ENCODE measurements at places on chromosomes 11 and 22.

DNA sequence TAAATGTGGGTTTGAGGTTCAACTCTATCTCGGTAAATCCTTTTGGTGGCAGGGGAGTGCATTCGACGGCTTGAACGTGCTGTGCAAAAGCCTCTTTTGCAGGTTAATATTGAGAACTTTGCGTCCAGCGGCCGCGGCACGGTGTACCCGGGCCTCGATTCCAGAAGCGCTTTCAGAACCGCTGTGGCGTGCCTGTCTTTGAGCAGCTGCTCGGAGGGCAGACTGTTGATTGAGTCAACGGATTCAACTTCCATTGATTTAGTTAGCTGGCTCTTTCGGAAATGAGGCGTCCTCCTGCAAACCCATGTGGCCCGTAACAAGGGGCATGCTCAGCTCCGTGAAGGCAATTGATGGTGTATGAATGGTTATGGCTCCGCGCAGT, 1247.8 kb downstream of the BRD1 start:
- DNase-seq, result no peak

- no peak for DNase-seq
These were observed 9.7 kb upstream of the SLCO2B1 start for GRCh38 chr11:75141166-75141565.

GRCh38 chr11:107564877-107565218, 687 bp downstream of the ALKBH8 start:
- DNase-seq, result no peak

- DNase-seq, result no peak
These were observed at the start of gene ANGPTL5 for GRCh38 chr11:101916422-101916821. ANGPTL5 (minus strand) TSS chr11:101916522; CDS start chr11:101907909, 8,613 bp downstream.

DNA sequence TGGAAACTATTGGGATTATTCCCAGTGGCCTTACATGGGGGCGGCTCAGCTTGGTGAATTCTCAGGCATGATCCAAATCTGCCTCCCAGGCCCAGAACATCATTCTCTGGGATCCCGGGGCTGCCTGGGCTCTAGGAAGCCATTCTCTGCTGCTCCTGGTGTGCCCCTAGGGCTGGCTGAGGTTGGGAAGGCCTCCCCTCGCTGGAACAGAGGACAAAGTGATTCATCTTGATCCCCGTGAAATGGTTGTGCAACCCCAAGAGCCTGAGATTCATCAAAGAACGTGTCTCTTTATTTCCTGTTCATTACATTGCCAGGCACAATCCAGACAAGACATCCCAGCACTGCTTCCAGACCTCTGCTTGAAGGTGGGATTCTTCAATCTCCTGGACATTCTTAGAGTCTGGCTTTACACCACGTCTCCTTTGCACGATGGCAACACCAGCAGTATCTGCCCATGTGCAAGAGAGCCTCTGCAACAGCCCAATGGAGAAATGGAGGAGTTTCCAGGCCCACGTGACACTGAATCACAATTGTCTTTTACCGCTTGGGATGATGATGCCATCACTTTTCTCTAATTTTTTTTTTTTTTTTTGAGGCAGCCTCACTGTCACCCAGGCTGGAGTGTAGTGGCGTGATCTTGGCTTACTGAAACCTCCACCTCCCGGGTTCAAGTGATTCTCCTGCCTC, 52.3 kb downstream of the TST start:
- no peak for DNase-seq

DNA sequence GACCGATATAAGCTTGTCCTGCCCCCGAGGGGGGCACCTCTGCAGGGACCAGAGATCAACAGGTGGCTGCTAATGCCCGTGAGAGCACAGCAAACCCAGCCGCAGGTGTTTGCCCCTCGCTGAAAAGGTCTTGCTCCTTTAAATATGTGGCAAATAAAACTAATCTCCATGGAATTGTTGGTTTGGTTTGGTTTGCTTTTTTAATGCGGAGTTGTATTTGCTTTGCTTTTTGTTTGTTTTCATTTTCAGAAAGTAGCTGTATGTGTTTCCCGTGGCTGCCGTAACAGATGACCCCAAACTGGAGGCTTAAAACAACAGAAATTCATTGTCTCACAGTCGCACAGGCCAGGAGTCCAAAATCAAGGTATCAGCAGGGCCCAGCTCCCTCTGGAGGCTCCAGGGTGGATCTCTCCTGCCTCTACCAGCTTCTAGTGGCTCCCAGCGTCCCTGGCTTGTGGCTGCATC, 93.0 kb downstream of the CELSR1 start:
- no peak for DNase-seq

- DNase-seq, result no peak
These were observed 75.4 kb downstream of the GAB4 start for GRCh38 chr22:16932577-16932976.

- no peak for DNase-seq
These were observed 4.1 kb upstream of the RAB3IL1 start for GRCh38 chr11:61921446-61921845.

DNA sequence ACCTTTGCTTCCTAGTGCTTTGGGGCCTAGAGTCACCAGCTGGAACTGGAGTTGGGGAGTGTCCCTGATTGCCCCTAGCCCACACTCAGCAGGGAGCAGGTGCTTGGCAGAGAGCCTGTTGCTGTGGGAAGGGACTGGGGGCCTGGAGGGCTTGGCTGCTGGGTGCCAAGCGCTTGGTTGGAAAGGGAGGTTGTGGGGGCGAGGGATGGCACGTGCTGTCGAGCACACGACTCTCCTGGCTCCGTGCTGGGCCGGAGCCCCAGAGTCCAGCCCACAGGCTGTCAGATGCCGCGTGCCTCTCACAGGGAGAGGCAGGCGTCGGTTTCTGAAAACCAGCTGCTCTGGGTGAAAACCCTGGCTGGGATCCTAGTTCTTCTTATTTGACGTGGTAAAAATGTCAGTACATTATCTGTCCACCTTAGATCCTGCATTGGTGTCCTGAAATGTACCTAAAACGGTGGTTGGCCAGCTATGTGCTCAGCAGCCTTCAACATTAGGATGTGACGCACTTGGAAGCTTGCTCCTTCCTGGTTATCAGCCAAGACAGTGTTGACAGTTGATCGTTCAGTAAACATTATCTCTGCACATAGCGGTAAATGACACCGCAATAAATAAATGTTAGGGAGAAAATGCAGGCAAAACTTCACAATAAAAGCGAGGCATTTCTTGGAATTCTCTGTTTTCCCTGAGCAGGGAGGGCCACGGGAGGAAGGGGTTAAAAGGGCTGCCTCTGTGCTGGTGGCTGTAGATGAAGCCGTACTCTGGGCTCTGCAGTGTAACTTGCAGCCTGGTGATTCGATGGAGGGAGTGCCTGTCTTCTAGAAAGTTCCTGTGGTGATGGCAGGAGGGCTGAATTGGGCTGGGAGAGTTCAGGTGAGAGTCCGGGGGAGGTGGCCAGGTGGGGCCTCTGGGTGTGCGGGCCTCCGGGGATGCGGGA, 29.2 kb downstream of the GRAMD4 start:
- no peak for DNase-seq

- no peak for DNase-seq
These were observed 78.9 kb downstream of the KCNC1 start for GRCh38 chr11:17813391-17814059.

GRCh38 chr11:70270877-70271648, 573 bp downstream of the PPFIA1 start:
- DNase-seq, result peak; percentile 11

DNA sequence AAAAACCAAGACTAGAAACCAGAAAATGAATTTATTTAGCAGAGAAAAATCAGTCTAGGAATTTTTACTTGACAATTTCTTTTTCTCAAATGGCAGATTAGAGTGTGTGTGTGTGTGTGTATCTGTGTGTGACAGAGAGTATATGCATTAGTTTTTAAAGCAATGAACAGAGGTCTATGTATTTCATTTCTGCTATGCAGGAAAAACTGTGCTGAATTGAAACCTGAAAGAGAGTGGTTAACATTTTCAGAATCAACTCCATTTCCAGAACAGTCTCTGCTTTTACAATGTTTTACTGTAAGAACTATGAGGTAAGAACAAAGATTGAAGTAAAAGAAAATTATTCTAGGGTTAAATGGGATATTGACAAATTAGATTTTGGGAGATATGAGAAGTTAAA, 114.8 kb downstream of the GRM5 start:
- no peak for DNase-seq

DNA sequence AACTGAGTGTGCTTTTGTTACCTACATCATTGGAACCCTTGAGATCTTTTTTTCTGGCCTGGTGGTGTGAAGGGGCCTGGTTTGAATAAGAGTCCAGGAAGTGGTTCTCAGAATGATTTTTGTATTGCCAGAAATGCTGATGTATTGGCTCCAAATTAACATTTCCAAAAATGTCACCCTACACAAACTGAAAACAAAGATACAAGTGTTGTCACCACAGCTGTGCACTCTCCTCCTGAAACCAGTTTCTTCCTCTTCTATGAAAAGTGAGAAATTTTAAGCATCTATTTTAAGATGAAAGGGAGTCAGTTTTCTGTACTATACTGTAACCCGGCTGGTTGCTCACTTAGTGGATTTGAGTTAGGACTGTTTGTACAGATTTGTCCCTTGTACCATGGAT, 218.8 kb downstream of the PGR start:
- no peak for DNase-seq

- DNase-seq, result no peak
These were observed 92.5 kb downstream of the LRRC32 start for GRCh38 chr11:76577921-76578653.

DNA sequence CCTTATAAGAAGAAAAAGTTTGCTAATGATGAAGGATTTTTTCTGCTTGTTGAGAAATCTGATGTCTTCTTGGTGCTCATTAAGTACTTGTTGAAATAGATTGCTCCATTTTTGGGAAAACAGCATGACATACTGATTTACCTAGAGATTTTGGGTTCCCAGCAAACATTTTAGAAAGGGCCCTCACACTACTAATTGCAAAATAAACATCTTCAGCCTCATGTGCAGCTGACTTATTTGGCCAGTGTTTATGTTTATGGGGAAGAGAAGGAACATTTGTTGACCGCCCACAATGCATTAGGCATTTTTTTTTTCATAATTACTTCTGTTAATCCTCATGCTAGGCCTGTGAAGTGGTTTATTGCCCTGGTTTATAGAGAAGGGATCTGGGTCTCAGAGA, 40.1 kb downstream of the LDLRAD3 start:
- no peak for DNase-seq

DNA sequence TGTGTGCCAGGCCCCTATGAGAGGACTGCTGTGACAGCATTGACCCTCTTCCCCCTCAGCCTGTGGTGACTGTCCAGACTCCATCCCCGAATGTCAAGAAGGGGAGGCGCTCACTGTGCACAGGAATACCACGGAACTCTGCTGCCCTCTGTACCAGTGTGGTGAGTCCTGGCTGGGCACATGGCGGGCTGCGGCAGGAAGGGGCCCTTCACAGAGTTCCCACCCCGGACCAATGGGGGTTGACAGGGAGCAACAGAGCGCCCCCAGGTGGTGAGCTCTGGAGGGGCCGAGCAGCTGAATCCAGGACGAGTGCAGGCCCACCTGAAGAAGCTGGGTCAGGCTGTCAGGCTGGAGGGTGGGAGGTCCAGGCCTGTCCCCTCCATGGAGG, 83.8 kb upstream of the MYOD1 start:
- no peak for DNase-seq

DNA sequence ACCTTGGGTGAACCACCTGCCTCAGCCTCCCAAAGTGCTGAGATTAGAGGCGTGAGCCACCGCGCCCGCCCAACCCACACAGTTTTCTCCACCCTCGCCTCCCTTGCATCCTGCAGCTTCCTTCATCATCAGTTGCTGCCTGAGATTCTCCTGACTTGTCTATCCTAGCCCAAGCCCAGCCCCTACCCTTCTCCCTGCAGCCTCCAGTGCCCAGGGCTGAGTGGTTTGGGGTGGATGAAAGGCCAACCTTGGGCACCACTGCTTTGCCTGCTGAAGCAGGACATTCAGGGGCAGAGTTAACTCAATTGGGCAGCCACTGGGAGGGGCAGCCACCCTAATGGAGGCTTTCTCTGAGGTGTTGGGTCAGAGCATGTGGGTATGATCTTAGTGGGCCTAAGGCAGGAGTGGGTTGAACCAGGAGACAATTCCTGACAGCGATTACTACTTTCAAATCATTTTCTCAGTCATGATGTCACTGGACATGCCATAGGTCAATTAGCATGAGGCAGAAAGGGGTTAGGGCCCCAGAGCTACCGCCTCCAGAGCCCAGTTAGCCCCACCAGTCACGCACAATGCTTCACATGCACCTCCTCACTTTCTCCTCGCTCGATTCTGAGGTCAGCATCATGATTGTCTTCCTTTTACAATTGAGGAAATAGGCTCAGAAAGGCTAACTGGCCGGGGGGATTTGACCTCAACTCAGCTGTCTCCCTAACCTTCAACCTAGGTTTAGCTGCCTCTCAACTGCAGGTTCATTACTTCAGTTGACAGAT, 1.0 kb upstream of the FKBP2 start:
- no peak for DNase-seq

GRCh38 chr11:3666023-3666530, 5.1 kb downstream of the CHRNA10 start:
- no peak for DNase-seq

GRCh38 chr22:34804604-34805003, 261.4 kb upstream of the ISX start:
- no peak for DNase-seq

GRCh38 chr11:68538025-68538424, 77.5 kb downstream of the PPP6R3 start:
- no peak for DNase-seq

- no peak for DNase-seq
These were observed 6.0 kb downstream of the APOL1 start for GRCh38 chr22:36258701-36259614.

- DNase-seq, result no peak
These were observed 21.1 kb upstream of the RDX start for GRCh38 chr11:110317516-110317932.

DNA sequence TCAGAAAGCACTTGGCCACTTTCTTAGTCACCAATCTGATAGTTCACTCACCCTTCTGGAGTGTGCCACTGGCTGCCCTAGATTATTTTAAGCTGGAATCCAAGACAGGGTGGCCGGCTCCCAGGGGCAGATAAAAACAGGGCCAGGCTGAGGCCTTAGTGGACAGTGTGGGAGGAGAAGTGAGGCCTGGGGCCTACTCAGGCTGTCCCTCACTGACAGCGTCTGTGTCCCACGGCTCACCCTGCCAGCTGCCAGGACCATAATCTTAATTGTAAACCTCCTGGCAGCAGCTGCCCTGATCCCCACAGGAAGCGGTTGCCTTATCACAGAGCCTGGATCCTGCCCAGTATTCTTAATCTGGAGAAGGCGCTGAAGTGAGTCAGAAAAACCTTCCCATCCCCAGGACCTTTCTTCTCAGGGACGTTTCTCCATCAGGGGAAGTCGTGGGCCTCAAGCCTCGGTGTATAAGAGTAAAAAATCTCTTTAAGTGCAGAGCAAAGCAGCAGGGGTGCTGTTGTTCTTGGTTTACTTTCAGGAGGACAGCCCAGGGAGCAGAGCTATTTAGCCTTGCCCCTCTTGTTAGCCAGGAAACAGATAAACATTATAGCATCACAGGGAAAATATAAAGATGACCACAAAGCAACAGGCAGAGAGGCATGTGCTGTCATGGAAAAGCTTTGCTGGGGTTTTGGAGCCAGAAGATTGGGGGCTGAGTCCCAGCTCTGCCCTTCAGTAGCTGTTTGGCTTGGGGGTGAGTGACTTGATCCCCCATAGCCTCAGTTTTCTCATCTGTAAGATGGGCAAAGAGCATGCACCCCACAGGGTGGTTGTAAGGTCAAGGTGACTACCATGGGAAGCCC, 39.6 kb downstream of the TSPAN18 start:
- DNase-seq, result no peak

All from activated T-cell treated with anti-CD3 and anti-CD28 coated beads for 24 hours (primary cell).